SW 1271 (cell line): ENCODE measurements at places on chromosomes 3 and 15.
A peak's percentile ranks its signal among the peaks of the same experiment; 100 is the strongest.

DNA sequence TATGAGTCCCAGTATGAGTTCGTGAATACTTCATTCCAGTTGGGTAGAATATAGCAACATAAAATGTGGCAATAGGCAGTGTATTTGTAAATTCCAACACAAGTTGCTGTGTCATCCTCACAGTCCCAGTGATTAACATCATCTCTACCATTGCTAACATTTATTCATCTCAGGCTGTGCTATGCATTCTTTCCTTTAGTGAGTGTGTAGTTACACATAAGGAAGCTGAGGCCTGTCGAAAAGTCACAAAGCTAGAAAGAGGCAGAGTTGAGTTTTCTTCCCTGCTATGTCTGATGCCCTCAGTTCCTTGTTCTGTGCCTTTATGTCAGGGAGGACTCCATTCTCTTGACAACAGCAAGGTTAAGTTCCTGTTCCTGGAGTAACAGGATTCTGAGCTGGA is 96.4 kb downstream of the FNDC3B start:
- DNase-seq = no peak

- DNase-seq = no peak
Observed at GRCh38 chr15:87877114-87877810, 379.3 kb downstream of the NTRK3 start.

- DNase-seq = no peak
Observed at GRCh38 chr3:129775870-129776269, 117.6 kb downstream of the TMCC1 start.

GRCh38 chr3:158912188-158912587 is 110.3 kb downstream of the MFSD1 start:
- DNase-seq = no peak

DNA sequence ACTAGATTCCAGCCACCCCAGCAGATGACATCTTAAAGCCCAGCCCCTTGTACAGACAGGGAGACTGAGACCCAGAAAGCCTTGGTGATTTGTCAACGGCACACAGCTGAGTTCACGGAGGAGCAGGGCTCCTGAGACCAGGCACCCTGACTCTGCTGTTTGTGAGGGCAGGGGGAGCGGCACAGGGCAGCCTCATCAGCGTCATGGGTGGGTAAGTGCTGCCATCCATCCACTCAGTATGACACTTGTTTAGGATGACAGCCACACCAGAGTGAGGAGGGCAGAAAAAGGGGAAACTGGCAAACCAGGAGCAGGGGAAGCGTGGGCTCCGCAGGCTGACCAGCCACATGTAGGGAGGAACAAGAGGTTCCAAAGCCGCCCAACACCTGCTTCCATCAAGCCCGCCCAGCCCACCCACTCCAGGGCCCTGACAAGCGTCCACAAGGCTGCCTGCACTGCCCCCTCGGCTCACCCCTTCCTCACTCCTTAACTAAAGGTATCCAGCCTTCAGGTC is 19.9 kb downstream of the RBPMS2 start:
- DNase-seq = no peak

DNA sequence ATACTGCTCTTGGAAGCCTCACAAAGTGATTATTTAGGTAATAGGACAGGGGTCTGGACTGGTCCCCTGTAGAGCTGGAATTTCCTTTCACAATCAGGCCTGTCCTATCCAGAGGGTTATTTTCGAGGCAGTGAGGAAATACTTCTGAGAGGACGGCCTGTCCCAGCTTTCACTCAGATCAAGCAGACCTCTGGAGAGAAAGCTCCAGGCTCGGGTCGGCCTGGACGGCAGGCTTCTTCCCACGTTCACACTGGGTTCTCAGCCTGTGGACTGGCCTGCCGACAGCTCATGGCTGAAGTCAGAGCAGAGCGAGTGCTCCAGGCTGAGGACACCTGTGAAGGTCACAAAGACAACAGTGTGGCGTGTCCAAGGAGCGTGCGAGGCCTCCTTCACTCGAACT is 405.3 kb downstream of the VPS13C start:
- no peak for DNase-seq

DNA sequence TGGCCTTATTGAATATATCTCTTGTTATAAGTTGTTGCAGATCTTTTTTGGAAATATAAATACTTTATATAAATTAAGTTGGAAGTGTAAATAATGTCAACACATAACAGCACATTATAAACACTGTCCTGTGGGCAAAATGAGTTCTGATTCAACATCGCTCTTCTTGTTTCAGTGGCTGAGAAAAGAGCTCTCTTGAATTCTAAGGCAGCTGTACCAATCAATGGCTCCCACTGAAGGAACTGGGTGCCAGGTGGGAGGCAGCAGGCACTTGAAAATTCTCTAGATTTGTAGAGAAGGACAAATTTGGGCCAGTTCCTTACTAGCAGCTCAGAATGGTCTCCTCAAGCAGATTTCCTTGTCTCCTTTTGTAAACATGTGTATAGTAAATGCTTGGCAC is 45.6 kb downstream of the CHST2 start:
- DNase-seq = no peak

DNA sequence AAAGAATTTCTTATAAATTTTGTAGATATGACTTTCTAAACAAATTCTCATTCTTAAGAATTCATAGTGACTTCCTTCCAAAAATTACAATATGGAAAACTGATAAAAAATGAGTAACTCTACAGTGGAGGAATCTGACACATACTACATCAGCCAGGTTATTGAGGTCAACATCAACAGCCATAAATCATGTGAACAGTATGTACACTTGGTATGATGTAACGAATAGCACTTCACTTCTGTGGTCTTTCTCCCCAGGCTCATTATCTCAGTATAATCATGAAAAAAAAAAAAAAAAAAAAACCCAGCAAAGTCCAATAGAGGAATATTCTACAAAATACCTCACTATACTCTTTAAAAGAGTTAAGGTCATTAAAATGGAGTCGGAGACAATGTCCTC is 111.2 kb upstream of the SUCLG2 start:
- DNase-seq = no peak

DNA sequence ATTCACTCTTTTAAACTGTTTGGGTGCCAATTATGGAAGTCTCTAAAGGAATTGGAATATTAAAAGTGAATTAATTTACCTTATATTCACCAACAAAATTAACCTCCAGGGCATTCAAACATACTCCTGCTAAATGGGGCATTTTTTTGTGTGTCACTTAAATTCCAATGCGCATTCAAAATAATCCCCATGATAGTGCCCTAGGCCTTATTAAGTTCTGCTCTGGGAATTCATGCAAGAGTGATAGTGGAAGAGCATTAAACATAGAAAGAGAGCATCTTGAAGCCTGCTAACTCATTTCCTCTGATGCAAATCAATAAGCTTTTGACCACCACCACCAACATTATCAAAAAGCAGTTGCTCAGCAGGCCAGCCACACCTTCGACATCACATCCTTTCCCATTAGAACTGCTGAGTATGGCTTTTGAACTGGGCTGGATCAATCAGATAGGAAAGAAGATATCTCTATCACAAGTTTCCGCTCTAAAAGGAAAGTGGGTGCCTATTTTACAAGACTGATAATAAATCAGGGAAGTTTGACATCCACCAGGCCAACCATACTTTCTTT is 156.7 kb downstream of the TMCO5A start:
- no peak for DNase-seq

DNA sequence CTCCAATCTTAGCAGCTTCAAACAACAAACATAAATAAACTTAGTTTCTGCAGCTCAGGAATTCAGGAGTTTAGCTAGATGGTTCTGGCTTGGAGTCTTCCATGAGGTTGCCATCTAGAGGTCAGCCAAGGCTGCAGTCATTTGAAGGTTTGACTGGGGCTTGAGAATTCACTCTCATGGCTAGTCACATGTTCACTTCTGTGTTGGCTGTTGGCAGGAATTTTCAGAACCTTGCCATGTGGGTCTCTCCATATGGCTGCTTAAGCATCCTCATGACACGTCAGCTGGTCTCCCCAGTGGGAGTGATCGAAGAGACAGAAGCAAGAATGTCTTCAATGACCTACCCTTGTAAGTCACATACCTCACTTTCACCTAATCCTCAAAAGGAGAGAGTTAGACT is 269.2 kb upstream of the CNTN3 start:
- DNase-seq = no peak

DNA sequence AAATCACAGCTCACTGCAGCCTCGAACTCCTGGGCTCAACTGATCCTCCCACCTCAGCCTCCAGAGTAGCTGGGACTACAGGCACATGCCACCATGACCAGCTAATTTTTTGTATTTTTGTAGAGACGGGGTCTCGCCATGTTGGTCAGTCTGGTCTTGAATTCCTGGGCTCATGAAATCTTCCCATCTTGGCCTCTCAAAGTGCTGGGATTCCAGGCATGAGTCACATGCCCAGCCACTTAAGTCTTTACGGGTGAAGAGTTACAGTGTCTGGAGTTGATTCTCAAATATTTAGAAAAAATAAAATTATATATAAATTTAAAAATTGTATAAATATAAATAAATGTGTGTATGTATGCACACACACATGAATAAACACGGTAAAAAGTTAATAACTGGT is 14.5 kb upstream of the KBTBD12 start:
- DNase-seq = no peak

- DNase-seq = no peak
Observed at GRCh38 chr3:106440672-106441071, 571.9 kb upstream of the CBLB start.

GRCh38 chr15:68512052-68512451 is 66.7 kb upstream of the CORO2B start:
- DNase-seq = no peak

- no peak for DNase-seq
Observed at GRCh38 chr3:70137366-70137765, 137.8 kb downstream of the SAMMSON start.

DNA sequence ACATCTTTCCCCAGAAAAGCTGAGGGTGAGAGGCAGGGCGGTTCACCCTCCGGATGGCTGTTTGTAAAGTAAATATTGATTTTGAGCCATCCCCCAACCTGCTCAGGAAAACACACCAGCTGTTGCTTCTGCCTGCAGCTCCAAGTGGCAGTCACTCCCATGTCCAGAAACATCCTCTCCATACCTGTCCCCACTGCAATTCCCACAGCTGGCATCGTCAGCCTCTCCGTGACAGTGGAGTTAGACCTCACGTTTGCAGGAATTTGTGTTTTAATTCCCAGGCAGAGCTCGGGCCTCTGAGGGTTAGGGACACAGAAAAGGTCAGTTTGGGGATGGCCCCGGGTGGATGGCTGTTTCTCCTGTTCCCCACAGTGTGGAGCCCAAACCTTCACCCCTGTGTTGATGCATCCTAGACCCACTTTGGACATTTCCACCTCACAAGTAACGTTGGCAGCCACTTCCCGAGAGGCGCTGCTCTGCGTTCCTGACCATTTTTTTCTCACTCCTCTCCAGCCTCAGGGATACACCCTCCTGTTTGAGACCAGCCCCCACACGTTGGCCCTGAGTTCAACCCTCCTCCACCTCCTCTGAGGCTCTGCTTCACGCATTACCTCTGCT is 11.8 kb upstream of the FAM174B start:
- DNase-seq = no peak

GRCh38 chr3:154729741-154730140 is 299.8 kb upstream of the GPR149 start:
- no peak for DNase-seq

DNA sequence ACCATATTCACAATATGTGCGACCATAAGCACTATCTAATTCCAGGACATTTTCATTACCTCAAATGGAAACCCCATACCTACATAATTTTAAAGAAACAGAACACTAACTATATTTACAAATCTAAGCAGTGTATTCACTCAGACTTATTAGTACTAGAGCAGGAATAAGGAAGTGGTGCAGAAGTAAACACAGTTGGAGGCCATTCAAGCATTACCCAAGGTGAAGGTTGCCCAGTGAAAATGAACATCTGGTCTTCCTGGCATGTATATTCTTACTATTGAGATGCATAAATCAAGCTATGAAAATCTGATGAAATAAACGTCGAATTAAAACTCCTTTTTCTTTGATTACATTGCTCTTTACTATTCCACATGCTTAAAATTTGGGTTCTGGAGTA is 78.9 kb upstream of the TTC14 start:
- DNase-seq = no peak

DNA sequence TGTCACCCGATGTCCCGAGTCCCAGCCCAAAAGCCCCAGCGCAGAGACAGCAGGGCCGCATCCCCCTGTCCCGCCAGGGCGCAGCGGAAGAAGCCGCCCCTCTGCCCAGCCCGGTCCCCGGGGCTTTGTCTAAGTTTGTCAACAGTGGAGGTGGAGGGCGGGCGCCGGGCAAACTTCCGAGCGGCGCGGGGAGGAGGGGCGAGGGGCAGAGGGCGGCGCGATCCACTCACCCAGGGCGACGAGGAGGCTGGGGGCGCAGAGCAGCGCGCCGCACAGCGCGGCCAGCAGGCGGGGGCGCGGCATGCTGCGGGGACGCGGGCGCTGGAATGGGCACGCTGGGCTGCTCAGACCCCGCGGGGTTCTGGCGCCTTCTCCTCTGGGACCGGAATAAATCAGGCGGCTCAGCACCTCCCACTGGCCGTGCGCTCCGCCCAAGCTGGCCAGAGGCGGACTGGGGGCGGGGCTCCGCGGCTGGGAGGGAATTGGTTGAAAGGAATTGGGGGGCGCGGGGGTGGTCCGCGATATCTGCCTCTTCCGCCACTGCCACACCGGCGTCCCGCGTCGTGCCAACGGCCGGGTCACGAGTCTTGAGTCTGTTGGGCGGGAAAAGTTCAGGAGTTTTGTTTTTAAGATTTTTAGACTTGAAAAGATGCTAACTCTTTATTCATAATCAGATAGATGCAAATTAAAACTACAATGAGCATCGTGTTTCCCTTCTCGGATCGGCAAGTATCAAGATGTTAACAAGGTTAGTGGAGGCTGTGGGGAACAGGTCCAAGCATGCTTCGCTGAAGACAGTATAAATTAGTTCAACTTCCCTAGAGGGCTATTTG is at the start of gene MFGE8:
Gene MFGE8, minus strand, starts transcription at position 363 of the 833 bp plus-strand sequence. Its CDS starts 60 bp downstream, at position 303.
- DNase-seq = peak; percentile 85

DNA sequence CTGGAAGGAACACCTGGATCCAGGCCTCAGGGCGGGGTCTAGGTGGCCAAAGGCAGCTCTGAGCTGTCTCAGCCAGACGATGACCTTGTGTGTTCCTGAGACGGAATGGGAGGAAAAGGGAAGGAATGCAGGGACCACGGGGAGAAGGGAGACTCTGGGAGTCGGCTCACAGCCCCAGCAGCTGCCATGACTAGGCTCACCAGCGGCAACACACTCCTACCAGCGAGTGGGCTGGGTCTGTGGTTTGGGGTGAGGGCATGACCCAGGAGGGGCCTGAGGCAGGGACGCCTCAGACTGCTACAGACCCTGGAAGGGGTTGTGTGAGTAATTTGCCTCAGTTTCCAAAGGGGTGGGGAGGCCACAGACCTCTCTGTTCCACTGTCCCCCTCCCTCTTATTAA is 19.8 kb downstream of the IQSEC1 start:
- no peak for DNase-seq

GRCh38 chr3:105722943-105723556 is 145.8 kb downstream of the CBLB start:
- DNase-seq = no peak
